ENCODE measurements at places on chromosomes 1 and 21.

DNA sequence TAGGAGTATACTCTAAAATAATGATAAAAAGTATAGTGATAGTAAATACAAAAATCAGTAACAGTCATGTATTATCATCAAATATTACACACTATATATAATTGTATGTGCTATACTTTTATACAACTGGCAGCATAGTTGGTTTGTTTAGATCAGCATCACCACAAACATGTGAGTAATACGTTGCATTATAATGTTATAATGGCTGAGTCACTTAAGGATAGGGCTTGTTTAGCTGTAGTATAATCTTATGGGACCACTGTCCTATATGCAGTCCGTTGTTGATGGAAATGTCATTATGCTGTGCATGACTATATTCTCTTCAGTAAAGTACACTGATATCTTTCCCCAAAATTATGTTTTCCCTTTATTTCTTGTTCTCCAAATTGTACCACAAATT lies 92.8 kb downstream of the LYPLAL1 start:
- DNase-seq = no peak

GRCh38 chr1:79554688-79555087 lies 548.2 kb upstream of the ADGRL4 start:
- no peak for DNase-seq

GRCh38 chr1:167676205-167676915 lies 45.4 kb upstream of the MPZL1 start:
- DNase-seq = no peak

DNA sequence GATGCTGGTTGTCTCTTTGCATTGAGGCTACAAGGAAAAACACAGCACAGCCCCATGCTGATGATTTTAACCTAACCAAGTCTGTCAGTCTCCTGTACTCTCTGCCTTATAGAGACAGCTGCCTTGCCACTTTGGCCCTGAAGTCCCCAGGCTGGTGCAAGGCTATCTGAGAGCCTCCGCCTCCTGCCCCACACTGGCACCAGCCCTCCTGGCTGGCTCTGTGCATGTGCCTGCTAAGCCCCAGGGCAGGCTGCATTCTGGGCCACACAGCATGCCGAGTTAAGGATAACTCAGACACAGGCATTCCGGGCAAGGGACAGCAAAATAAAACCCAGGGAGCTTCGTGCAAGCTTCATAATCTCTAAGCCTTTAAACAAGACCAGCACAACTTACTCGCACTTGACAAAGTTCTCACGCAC lies 910 bp downstream of the RUNX1 start:
- no peak for DNase-seq

GRCh38 chr1:39195166-39196111 lies 9.1 kb upstream of the MACF1 start:
- no peak for DNase-seq

- no peak for DNase-seq
These were observed 10.7 kb downstream of the NRIP1 start for GRCh38 chr21:15054089-15054488.

- no peak for DNase-seq
These were observed 42.6 kb downstream of the CCDC18 start for GRCh38 chr1:93223023-93223675.

DNA sequence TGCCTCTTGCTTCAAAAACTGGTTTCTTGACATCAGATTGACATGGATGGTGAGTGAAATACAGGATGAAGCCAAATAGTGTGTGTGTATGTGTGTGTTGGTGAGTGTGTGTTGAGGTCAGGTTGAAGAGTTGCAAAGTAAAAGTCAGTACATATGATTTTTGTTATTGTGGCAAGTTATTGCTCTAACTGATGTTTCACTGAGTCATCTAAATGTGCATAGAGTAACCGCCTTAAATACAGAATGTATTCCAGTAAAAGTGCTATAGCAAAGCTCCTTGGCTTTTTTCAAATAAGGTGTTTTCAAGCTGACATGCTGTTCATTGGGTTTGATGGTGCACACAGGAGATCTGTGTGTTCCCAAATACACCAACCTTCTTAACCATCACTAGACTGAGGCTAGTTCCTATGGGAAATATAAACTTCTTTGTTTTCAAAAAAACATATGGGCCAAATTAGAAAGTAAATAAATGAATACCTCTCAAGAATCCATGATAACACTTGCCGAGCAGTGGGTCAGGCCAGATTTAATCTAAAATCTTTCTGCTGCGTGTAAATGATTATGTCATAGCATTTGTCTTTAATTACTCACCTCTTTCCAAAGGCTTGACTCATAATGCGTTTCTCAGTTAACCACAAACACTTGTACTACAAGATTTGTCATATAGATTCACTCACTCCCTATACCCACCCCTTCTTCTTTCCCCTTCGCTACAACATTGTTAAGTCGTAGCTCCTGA lies 151.1 kb downstream of the LYPLAL1 start:
- peak; percentile 3 for DNase-seq

DNA sequence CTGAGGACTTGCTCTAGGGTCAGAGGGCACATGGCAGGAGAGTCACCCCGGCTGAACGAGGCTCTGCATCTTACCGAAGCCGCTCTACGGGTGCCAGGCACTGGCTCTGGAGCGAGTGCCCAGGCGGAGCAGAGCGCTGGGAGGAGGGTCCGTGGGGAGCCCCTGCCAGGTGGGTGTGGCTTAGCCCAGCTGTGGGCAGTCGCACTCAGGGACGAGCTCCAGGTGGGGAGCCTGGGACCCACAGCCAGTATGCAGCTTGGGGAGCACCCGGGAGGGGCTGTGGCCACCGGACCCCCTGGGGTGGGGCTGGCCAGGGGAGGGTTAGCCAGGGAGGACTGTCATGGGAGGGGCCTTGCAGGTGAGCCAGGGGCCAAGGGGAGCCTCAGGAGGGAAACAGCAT lies 3.8 kb downstream of the AGRN start:
- no peak for DNase-seq

GRCh38 chr1:201059871-201060555 lies 36.5 kb upstream of the KIF21B start:
- DNase-seq = no peak

- DNase-seq = no peak
These were observed 374.5 kb downstream of the PLA2G4A start for GRCh38 chr1:187203257-187203656.

DNA sequence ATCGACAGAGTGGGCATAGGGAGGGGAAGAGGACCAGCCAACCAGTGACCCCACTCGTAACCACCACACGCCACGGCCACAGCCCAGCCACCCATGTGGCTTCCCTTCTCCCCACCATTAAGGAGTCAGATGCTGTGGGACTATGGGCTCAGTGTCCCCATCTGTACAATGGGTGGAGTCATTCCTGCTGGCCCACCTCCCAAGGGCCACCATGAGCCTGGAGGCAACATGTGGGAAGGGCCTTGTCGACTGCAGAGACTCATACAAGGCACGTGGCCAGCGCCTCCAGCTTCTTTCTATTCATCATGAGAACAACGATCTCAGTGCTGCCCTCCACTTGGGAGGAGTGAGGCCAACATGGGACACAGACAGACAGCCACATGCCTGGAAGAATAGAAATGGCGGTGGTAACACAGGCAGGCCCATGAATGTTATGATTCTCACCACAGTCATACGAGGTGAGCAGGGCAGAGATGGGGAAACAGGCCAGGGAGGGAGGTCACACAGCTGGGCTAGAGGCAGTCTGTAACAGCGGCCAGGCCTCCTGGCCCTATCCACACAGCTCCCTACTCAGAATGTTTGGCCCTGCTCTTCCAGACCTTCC lies 16.1 kb downstream of the LRP8 start:
- no peak for DNase-seq

DNA sequence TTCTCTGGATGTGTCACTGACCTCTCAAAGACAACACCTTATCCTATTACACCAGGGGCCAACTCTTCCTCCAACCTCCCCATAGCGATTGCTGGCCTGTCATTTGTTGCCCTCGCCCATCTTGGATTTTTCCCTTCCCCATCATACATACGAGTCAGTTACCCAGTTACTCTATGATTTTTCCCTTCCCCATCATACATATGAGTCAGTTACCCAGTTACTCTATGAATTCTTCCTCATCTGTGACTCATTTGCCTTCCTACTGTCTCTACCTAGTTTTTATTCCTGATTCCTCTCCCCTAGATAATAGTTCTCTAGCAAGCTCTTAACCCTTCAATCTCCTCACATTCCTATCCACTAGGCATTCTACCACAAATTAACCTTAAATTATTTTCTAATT lies 178.8 kb downstream of the NR5A2 start:
- DNase-seq = no peak

DNA sequence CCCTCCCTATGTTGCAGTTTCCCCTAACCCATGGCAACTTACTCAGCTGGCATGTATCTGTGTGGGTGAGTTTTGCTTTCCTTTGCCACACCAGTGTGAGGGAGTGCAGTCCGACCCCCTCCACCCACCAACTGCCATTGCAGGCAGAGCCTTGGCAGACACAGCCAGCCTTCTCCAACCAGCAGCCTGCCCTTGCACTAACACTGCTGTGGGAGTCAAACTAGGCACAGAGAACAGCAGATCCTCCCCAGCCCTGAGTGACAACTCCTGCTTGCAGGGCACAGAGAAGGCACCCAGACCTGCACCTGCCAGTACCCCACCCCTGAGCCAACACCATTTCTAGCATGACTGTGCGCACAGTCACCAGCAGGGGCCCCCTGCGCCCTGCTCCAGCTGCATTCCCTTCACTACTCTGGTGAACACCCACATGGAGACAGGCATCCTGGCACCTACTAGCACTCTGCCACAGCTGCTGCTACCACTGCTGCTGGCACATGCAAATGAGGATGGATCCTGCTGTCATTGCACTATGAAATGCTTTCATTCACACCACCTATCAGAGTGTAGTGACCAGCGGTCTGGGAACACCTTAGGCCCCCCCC lies 98.4 kb downstream of the MAGI3 start:
- DNase-seq = no peak

GRCh38 chr1:34266127-34266951 lies 89.6 kb downstream of the C1orf94 start:
- DNase-seq = no peak

Measured in stimulated activated CD8-positive, alpha-beta memory T cell treated with anti-CD3 and anti-CD28 coated beads, Interleukin-7, amount 100 ng/mL, for 48 hours (primary cell).